ENCODE measurements at places on chromosomes 7 and 10. TPM values are rescaled to one million over a fixed set of nuclear protein-coding genes. Genes with fewer than 3 reads are reported as not detected.

- DNase-seq, result no peak
These were observed 186.7 kb downstream of the TPK1 start for GRCh38 chr7:144649120-144649519.

DNA sequence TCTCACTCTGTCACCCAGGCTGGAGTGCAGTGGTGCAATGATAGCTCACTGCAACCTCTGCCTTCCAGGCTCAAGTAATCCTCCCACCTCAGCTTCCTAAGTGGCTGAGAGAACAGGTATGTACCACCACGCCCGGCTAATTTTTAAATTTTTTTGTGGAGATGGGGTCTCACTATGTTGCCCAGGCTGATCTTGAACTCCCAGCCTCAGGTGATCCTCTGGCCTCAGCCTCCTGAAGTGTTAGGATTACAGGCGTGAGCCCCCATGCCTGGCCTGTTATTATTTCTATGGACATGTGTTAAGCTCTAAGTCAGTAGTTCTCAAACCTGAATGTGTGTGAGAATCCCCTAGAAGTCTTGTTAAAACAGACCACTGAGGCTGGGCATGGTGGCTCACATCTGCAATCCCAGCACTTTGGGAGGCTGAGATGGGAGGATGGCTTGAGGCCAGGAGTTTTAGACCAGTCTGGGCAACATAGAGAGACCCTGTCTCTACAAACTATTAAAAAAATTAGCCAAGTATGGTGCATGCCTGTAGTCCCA lies 24.5 kb downstream of the TMEM270 start:
- no peak for DNase-seq

DNA sequence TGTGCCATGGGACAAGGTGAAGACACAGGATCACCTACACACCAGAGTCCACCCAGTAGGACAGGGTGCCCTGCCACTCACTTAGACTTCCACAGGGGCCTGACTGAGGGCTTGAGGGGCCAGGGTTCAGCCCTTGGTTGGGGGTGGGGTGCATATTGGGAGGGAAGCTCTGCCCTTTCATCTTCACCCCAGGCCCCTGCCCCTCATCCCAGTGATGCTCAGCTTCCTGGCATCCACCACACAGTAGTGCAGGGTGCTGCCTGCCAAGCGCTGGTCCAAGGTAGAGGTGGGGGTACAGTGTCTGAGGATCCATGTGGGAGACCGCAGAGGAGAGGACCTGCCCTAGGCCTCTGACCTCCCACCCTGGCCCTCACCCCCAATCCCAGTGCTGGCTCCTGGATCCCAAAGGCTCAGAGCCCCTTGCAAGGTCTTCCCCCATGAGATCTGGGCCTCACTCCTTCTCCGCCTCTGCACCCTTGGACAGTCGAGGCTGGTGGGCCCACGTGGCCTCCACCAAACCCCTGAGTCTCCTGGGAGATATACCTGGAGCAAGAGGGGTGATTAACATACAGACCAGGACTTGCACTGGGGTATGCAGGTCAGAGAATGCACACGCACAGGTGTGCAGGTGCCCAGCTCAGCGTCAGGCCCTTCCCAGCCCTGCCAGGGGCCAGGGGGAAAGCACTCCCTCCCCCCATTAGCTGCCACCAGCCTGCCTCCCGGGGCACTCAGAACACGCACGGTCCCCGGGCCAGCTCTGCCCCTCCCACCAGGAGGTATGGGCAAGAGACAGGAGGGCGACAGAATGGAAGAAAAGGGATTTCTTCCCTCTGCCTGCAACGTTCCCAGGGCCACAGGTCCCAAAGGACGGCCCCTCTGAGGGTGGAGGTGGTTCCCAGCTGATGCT lies 8.6 kb upstream of the IRF5 start:
- no peak for DNase-seq

GRCh38 chr10:100736809-100737354 lies 8.5 kb upstream of the PAX2 start:
- no peak for DNase-seq

DNA sequence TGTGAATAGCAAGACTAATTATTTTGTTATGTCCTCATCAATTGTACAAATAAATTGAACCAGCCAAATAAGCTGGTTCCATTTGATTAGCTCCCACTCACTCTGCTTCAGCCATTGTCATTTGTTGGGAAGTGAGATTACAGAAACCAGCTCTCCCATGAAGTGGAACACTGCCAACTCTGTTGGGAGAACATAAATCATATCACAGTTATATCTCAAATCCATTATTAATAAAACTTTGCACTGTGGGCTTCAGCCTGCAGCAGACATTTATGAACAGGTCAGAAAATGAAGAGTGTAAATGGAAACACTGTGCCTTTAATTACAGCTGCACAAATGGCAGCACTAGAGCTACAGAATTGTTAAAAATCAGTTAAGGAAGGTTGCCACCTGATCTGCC lies 46.7 kb upstream of the TEX47 start:
- no peak for DNase-seq

DNA sequence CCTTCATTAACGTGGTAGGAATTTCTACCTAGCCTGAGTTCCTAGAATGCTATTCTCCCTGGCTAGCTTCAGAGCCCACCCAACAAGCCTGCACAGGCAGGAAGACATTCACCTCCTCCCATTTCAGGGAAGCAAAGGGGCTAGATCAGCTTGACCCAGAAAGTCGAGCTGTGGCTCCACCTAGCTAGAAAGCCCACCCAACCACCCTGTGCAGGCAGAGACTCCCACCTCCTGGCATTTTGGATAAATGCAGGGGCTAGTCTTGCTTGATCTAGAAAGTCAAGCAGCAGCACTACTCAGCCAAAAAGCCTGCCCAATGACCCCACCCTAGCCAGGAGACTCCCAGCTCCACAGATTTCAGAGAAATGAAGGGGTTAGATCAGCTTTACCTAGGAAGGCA lies 479.5 kb downstream of the SDK1 start:
- no peak for DNase-seq

DNA sequence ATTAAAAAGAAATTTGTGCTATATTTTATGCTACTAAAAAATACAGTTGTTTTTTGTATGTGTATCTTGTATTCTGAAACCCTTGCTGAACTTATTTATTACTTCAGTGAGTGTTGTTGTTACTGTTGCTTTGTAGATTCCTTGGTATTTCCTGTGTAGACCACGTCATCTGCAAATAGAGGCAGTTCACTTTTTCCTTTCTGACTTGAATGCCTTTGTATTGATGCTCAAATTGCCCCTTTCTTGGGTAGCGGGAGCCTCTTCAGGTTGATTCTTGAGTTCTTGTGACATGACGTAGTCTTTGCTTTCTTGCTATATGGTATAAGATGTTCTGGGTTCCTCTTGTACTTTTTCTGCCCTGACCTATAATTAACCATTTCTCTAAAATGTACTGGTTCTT lies 504.1 kb downstream of the SDK1 start:
- DNase-seq, result no peak

DNA sequence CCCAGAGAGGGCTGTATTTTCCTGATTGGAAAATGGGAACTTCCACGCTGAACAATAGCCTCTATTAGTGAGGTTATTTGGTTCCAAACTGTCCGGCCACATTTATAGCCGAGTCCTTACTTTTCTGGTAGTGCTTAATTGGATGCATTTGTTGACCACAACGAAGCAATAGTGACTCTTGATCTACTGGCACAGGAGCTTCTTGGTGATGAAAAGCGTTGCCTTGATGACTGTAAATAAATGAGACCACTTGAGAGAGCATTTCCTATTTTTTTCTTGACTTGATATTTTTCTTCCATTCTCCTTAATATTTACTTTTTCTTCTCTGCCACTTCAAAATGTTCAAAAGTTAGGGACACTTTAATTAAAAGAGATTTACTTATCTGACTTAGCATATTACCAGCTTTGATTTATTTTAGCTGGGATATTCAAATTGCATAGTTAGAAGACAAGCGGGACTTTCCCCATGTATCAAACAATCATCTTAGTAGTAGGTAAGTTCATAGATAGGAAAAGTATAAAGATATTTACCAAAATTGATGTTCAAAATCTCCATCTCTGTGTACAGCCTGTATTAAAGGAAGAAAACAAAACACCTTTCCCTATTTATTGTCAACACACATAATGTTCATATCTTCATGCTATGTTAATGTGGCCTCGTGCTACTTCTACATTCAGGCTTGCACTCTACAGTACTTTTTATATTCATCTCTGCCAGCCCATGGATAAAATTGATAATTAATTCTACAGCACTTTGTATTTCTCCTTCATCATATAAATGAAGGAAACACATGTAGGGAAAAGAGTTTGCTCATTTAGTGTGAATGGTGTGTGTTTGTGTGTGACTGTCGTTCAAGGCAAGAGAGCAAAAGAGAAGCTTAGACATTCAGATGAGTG lies 5.1 kb upstream of the SP8 start:
- no peak for DNase-seq

DNA sequence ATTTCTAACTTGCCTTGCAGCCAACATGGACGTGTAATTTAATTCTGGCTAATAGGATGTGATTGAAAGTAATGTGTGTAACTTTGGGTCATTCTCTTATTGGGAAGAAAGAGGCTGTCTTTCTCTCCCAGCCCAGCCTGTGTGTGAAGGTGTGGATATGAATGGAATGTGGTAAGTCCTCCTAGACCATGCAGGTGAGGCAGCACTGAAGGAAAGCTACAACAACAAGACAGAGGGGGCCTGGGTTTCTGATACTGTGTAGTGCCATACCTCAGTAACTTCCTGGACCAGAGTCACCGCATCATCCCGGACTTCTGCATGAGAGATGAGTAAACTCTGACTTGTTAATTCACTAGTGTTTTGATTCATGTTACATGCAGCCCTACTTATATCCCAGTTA lies 237.0 kb downstream of the EXOC4 start:
- no peak for DNase-seq

- no peak for DNase-seq
These were observed 268.7 kb downstream of the CELF2 start for GRCh38 chr10:11286261-11286852.

DNA sequence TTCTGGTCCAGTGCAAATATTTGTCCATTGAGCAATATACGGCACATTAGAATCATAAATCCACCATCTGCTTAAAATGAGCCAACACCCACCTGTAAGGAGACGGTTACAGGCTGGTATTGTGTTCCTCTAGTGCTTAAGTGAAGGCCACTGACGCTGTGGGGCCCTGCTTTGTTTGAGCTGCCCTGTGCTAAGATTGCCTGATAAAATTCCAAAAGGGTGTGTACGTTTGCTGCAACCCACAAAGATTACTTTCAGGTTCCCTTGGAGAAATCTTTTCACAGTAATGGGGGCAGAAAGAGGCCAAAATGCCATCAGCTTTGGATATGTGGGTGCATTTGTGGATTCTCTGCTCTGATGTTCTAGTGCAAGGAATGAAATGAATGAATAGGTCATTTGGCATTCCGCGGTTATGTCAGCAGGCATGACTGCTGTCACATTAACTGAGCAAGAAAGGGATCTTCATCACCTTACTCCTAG lies 34.4 kb downstream of the AGR3 start:
- no peak for DNase-seq

GRCh38 chr7:154837622-154838021 lies 165.3 kb downstream of the PAXIP1 start:
- DNase-seq, result no peak

DNA sequence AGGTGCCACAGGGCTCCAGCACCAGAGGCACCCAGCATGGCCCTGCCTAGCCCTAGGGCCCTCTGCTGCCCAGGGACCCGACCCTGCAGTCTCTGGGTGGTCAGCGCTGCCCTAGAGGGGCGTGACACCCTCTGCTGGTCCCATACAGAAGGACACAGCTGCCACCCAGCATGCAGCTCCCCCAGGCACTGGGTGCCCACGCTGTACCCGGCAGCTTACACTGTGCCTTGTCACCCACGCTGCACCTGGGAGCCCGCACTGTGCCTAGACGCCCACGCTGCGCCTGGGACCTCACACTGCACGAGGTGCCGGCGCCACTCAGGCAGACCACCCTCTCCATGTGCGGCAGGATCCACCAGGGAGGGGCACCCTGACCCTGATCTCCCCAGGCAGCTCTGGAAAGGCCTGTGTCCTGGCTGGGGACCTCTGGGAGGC lies 55.2 kb downstream of the PWWP2B start:
- no peak for DNase-seq

DNA sequence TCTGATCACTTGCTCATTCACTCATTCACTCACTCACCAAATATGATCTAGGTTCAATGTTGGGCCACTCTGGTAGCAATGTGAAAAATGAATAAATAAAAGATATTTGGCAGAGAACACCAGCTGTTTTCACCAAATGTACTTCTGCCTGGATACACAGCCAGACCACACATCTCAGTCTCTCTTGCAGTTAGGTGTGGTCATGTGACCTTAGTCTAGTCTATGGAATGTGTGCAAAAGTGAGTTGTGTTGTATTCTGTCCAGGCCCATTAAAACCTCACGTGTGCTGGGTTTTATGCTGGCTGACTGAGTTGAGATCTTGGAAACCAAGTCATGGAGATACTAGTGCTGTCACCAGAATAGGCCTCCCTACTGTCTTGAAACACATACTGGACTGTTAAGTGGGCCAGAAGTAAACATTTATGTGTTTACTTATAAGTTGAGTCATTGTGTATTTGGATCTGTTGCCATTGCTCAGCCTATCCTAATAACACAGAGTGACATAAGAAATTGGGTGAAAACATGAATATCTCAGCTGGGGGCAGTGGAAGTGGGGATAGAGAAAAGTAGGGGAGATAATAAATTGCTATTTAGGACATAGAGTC lies 145.5 kb downstream of the PTEN start:
- DNase-seq, result no peak

GRCh38 chr7:126700807-126701604 lies 551.7 kb downstream of the GRM8 start:
- DNase-seq, result peak; percentile 53

GLRX3 gene
- polyA plus RNA-seq, result 69.0 TPM

ENTPD1 gene
- 29.4 TPM for polyA plus RNA-seq

AGR2 gene
- 104 TPM for polyA plus RNA-seq

TMEM225B gene
- 1.9 TPM for polyA plus RNA-seq

PRTFDC1 gene
- 47.8 TPM for polyA plus RNA-seq

POU6F2 gene
- 0.26 TPM for polyA plus RNA-seq
